ENCODE measurements at places on chromosomes 6 and 20.

GRCh38 chr6:146583966-146584365 is 14.8 kb upstream of the ADGB start:
- no peak for DNase-seq

DNA sequence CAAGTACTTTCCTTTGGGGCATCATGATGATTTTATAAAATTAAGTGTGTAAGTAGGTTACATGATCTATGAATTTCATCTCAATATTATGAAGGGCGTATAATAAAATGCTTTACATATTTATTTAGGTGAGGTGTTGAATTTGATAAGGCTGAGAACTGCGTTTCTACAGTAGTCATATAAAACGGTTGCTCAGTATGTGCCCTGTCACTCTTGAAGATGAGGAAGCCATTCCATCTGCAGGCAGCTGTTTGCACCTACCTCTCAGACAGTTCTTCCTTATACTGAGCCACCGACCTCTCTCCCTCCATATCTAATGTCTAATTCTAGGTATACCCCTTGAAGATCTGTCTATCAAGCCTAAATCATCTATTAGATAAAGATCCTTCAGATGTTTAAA is 16.1 kb downstream of the NCOA7 start:
- DNase-seq = no peak

DNA sequence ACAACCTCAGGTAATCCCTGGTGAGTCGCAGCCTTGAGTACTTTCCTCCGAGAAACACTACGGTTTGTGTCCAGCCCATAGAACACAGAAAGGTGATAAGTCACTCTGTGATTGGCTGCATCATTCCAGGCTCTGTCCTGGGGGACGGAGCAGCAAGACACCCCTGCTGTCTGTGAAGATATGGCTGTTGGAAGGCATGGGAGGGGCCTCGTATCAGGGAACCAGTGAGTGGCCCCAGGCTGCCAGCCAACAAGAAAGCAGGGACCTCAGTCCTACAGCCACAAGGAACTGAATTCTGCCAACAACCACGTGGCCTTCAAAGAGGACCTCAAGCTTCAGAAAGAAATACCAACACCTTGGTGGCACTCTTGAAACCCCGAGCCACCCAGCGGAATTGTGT is 6.4 kb upstream of the EEF1A2 start:
- DNase-seq = no peak

GRCh38 chr20:48357714-48358113 is 470.1 kb downstream of the PREX1 start:
- no peak for DNase-seq

DNA sequence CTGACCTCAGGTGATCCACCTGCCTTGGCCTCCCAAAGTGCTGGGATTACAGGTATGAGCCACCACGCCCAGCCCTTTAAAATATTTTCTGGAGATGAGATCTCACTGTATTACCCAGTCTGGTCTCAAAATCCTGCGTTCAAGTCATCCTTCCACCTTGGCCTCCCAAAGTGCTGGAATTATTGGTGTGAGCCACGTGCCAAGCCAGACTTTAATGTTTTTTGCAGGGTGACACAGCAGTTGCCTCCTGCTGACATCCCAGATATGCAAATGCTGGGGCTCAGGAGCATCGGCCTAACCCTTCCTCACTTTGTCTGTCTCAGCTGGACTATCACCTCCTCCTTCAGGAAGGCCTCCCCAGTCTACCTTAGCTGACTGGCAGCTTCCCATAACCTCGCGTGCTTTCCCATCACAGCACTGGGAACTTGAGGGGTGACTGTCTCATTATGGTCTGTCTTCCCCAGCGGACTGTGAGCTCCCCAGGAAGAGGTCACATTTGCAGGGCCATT is 14.3 kb upstream of the ID1 start:
- no peak for DNase-seq

GRCh38 chr6:111291336-111292259 is 191.4 kb downstream of the REV3L start:
- DNase-seq = peak; percentile 35

- no peak for DNase-seq
Measured at GRCh38 chr6:33974030-33974429, 170.2 kb upstream of the MLN start.

GRCh38 chr6:124795643-124796463 is 166.4 kb upstream of the RNF217 start:
- no peak for DNase-seq

- no peak for DNase-seq
Measured at GRCh38 chr6:674956-675355, 18.0 kb downstream of the EXOC2 start.

GRCh38 chr6:158836625-158837311 is 17.6 kb upstream of the EZR start:
- no peak for DNase-seq

- no peak for DNase-seq
Measured at GRCh38 chr20:37518059-37518458, 3.0 kb upstream of the NNAT start.

DNA sequence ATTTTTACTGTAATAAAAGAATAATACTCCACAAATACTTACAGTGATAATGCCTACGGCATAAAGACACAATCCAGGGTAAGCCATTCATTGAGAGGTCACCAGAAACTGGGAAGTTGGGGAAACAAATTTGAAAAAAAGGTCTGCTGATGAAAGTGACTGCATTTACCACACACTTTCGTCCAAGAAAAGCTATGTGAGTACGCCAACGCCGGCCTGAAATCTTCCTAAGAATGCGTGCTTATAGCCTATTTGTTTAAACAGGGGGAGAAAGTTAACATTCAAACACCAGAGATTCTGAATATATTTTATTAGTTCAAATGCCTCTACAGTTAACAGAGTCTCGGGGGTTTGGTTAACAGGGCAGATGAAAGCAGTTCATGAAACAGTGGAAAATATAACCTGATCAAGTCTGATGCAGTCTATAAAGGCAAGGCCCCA is 657 bp upstream of the LTV1 start:
- DNase-seq = no peak

GRCh38 chr6:29424575-29424974 is 9.8 kb downstream of the OR12D1 start:
- no peak for DNase-seq

DNA sequence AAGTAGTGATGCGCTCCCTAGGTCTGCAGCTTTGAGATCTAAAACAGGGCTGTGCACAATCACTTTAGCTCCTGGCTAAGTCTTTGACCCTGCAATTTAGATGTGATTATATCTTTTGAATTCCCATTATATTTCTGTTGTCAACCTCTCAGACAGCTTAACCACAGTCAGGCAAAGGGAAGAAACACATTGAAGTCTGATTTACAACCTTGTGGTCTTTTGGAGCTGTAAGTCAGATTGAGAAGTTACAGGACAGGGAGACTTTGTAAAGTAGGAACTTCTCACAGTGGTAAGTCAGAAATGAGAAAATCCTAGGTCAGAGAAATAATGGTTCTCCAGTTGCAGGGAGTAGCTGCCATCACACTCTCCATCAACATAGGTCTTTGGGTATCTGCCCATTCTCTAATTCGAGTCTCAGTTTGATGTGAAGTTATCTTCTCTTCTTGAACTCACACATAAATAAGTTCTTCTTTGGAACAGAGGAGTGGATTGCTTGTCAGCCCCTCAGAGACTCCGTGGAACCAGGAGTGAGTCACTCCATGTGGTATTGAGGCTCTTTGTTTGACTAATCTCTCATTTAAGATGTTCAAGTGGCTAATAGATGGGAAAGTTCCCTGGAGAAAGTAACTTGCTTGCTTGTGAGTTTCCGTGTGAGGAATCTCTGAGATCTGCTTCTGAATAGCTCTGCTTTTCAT is 35.0 kb upstream of the SGK1 start:
- no peak for DNase-seq

DNA sequence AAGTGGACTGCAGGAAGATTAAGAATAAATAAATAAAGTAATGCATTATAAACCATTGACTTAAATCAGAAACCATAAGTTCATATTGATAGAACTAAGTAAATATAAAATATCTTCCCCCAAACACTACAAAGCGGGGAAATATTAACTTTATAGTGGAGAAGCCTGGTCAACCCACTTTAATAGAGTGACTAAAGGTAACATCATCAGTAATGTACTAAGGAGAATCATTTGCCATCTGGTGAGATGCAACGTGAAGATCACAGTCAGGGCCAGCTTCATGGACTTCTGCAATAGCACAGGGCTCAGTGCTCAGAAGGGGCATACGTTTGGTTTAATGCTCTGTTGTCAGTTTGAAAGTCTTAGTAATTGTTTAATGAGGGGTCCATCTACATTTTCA is 58.8 kb upstream of the CD83 start:
- DNase-seq = no peak

GRCh38 chr20:63183422-63184146 is 32.3 kb downstream of the YTHDF1 start:
- DNase-seq = peak; percentile 68

DNA sequence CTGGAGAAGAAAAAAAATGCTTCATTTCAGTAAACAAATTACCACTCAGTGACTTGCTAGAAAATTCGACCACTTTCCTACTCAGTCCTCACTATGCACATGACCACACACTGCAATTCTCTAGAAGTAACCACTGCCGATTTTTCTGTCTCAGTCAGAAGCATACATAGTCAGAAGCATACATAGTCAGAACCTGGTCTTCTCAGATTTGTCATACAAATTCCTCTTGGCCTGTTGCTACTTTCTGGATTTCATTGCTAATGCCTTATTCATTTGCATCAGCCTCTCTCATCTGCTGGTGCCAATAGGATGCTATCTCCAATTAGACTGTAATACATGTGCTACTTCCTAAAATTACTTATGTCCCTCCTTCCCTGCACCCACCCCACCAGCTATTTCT is 10.2 kb upstream of the KIF16B start:
- no peak for DNase-seq

GRCh38 chr20:45157962-45158361 is 16.7 kb upstream of the PI3 start:
- no peak for DNase-seq

- DNase-seq = no peak
Measured at GRCh38 chr6:36364669-36365479, 22.6 kb downstream of the ETV7 start.
